ENCODE measurements at places on chromosomes 6 and 20. TPM values are rescaled to one million over a fixed set of nuclear protein-coding genes. Genes with fewer than 3 reads are reported as not detected.

The NXT1 gene
- total RNA-seq = 31.7 TPM

The PPP1R14C gene
- total RNA-seq = 8.2 TPM

The MPIG6B gene
- not detected for total RNA-seq

The PRICKLE4 gene
- not detected for total RNA-seq

The GGTLC1 gene
- not detected for total RNA-seq

GRCh38 chr20:33037456-33037855 is 6.0 kb downstream of the BPIFB6 start:
- no peak for DNase-seq

GRCh38 chr20:50810063-50810462 is 15.2 kb downstream of the BCAS4 start:
- DNase-seq = peak; percentile 29

GRCh38 chr6:10151144-10151915 is 263.5 kb downstream of the TFAP2A start:
- DNase-seq = no peak

GRCh38 chr6:31961616-31962015 is 2.6 kb downstream of the SKIC2 start:
- DNase-seq = no peak

DNA sequence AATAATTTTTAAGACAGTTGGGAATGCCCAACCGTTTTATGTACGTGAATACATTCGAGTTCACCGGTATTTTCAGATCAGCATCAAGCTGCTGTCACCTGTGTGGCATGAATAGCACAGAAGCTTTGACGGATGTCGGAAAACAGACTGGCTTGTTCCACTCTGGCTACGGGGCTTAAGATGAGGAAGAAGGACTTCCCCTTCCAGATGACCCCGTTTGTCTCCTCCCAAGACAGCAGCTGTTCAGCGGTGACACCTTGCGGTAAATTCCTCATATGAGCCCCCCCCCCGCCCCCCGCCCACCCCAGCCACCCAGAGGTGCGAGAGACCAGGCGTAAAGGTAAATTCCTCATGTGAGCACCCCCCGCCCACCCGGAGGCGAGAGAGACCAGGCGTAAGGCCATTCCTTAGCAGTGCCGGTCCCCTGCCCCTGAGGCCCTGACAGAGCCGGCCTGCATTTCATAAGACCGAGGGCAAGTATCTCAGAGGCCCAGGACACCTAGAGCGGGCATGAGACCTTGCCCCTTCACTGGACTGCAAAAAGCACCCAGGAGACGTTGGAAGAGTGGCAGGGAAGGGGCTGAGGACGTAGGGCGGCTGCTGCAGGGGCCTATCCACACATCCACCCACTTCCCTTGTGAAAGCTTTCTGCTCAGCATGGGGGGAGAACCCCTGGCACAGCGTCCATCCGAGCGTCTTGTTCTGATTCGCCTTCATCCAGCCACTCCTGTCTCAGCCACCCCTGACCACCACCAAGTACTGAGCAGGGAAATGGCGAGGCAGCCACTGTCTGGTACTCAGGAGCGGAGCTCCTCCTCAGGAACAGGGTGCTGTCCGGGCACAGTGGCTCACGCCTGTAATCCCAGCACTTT is 7.3 kb upstream of the PCMTD2 start:
- DNase-seq = no peak

DNA sequence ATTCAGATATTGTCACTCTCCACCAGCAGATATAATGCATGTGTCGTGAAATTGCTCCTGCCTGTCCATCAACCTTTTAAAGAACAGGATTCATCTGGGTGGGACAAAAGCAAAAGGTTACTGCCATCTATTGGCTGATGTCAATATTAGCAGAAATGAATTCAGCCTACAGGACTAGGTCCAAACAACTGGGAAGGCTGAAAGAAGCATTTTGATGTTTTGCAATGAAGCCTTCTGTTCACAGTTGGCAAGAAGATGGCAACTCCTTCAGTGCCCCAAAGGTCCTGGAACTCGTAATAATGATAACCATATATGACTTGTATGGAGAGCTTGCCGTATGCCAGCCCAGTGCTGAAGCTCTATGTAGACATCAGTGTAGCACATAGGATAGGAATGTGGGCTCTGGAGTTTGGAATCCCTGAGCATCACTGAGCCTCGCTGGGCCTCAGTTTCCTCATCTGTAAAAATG is 7.5 kb downstream of the BCAS1 start:
- peak; percentile 75 for DNase-seq

GRCh38 chr6:30151580-30151979 is 9.4 kb downstream of the TRIM10 start:
- no peak for DNase-seq

DNA sequence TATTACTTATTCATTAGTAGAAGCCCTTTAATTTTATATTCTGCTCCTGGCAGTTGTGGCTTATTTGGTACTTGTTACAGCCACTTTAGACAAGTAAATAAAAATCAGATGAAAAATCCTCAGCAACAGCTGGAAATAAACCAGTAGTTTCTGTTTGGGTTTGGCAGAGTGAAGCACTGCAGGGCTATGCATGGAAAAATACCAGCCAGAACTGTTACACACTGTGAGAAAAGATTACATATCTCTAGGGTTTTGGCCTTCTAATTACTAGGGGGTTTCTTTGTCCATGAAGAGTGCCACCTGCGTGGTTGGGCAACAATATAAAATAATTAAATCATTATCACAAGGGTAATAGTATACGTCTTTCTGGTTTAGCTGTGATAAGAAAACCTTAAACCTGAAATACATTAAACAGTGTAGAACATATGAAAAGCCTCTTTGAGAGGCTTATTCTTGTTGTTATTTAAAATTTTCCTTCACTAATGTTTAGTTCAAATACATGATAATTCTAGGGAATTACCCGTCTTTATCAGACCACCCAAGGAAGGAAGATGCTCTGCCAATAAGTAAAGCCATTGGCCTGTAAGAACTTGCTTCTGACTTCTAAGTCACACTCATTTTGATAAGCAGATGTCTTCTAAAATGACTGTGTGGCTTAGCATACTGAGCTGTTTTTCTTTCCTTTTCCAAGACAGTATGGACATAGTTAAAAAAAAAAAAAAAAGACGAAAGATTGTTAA is 320.0 kb upstream of the FLRT3 start:
- DNase-seq = no peak

- DNase-seq = peak; percentile 72
Measured at GRCh38 chr6:129498950-129499842, 210.8 kb downstream of the ARHGAP18 start.

DNA sequence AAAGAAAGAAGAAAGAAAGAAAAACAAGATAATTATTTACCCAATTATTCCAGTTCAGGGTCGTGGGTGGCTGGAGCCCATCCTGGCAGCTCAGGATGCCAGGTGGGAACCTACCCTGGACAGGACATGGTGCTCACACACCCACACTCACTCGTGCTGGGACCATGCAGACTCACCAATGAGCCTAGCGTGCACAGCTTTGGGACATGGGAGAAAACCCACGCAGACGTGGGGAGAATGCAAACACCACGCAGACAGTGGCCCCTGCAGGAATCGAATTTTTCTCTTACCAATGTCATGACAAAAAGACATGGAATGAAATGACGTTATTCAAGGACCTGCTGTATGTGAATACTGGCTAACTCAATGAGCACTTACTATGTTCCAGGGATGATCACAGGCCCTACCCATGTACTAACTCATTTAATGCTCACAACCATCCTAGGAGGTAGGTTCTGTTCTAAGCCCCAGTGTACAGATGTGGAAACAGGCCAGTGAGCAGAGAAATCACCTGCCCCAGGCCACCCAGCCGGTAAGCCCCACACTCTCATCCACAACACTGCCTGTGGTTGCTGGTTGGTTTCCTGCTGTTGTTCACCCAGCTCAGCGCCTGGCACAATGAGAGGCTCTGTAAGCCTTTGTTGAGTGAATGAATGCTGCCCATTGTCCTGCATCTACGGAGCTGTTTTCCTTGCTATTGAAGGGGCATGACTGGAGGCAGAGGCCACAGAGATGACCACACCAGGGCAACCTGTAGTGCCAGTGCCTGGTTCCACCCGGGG is 6.8 kb upstream of the PI16 start:
- no peak for DNase-seq

- DNase-seq = peak; percentile 66
Measured at GRCh38 chr6:26233649-26234420, 131.2 kb upstream of the BTN3A2 start.

DNA sequence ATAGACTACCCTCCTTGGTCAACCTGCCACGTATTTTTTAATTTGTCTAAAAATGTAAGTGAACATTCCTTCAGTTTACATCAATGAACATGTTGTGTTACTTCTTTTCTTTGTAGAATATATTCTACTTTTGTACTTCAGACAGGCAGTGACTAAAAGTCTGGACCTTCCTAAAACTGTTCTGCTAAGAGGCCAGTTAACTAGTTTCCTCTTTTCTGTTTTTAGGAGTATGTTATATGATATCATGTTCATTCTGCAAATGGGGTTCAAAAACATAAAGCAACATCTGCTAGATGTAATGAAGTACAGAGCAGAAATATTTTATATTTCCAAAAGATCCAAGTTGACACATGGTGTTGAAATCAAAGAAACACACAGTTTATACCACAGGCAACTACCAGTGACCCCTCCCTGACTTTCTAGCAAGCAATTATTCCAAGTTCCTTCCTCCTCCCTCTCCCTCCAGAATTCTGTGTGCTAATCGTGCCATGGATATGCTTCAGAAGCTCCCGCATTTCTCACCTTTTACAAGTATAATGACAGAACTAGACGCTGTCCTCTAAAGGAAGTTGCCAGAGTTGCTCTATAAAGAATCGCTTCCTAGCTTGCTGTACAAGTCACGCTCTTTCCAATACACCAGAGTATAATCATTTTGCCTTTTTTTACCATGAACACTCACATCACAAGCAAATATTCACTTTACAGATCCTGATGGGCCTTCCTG is 64.7 kb downstream of the ARHGAP18 start:
- no peak for DNase-seq

- peak; percentile 30 for DNase-seq
Measured at GRCh38 chr6:122790423-122791309, 1.6 kb downstream of the SMPDL3A start.

- DNase-seq = no peak
Measured at GRCh38 chr6:8245726-8246125, 143.4 kb upstream of the EEF1E1 start.

DNA sequence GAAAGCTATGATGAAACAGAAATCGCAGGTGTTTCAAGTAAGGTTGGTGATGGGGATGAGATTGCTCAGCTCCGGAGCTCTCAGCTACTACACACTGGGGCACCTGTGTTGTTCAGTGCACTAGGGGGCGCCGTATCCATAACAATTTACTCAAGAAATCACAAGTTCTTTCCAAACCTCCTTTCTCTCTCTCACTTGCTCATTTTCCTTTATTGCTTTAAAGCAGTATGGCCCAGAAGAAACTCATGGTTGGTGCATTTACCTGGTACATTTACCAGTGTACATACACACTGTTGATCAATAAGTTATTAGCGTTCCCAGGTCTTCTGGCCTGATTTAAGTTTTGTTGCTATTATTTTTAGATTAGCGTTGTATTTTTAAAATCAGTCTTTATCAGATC is 235.2 kb upstream of the TAB2 start:
- peak; percentile 81 for DNase-seq

All from GM23248 (cell line).